ENCODE measurements at places on chromosomes 1 and 21.

GRCh38 chr1:2583331-2583791 lies 3.2 kb upstream of the PRXL2B start:
- no peak for DNase-seq

DNA sequence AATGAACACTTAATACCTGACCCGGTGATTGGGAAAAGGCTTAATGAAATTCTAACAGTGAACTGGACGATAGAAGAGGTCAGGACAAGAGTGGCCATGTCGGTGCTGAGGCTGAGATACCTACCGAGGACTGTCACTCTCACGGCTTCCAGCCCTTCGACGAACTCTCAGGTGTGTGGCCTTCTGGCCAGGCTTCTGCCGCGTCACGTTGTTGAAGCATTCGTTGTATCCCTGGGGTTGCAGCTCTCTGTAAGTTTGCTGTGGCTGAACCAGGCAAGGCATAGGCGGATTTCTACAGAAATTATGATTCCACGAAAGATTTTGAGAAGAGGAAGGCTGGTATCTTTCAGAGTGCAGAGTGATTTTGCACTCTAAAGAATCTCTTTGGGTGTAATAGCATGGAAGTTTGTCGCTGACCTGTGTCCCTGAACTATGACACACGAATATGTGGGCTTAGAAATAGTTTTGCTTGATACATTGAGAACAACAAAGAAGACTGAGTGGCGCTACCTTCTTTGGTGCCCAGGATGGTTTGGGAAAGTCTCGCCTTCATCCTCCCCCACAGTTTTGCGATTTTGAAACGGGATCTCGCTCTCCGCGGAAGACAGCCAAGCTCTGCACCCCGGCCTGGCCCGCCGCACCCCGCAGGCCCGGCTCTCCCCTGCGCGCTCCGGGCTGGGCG lies 403 bp upstream of the EPHX4 start:
- DNase-seq, result no peak

DNA sequence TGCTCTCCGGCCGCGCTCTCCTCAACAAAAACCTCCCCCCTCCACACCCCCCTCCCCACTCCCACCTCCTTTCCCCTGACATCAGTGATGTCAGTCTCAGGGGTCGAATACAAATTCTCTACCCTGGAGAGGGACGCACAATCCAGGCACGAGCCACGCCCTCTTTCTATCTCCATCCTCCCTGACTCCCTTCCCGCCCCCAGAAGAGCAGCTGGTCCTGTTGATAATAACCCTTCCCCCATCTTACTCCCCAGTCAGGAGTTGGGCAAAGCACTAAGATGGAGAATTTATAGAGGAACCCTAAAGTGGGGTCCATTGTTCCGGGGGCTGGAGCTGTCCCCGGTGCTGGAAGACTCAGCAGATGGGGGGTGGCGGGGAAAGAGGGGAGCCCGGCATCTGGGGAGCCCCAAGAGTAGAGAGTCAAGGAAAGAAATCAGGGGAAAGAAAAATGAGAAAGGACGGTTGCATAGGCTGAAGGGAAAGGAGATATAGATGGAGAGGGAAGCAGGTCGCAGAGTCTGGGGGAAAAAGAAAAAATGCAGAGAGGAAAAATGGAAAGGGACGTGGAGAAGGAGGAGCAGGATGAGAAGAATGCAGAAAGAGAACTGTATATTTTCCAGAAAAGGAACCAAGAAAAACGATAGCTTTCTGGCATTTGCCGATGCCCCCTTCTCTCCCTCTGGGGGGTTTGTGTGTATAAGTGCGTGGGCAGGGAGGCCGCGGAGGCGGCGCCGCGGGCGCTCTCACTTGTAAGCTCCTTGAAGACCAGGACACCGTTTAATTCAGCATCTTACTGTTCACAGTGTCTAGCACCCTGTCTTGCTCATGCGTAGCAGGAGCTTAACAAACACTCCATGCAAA lies at the start of gene CELF3:
Gene CELF3 (minus strand): TSS at position 33 of the 861 bp plus-strand sequence. CDS start 783 bp downstream, outside the sequence.
- no peak for DNase-seq

GRCh38 chr1:201531551-201532425 lies 7.1 kb upstream of the NAV1 start:
- DNase-seq, result no peak

DNA sequence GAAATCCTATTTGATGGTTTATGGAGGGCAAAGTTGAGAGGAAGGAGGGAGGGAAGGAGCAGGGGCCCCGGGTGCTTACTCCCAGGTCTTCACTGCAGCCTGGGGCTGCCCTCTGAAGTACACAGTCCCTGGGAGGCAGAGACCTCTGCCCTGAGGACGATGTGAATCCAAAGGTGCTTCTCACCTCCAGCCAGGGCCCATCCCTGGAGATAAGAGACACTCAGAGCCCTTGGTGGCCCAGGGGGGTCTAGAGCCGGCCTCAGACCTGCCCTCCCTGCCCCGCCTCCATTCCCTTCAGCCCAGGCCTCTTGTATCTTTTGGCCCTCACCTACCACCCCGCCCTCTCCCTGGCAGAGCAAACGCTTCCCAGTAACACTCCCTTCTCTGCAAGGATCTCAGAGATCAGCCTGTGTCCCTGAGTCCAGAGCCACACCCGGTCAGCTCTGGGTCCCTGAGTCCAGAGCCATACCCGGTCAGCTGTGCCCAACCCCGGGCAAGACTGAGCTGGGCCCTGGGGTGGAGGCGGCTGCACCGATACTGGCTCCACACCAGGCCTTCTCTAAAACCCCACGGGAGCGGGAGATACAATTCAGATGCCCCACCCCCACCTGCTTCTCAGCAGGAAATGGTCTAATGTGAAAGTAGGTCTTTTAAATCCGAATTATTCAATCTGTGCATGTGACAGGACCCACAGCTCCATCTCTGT lies 3.6 kb upstream of the GNB1 start:
- no peak for DNase-seq

DNA sequence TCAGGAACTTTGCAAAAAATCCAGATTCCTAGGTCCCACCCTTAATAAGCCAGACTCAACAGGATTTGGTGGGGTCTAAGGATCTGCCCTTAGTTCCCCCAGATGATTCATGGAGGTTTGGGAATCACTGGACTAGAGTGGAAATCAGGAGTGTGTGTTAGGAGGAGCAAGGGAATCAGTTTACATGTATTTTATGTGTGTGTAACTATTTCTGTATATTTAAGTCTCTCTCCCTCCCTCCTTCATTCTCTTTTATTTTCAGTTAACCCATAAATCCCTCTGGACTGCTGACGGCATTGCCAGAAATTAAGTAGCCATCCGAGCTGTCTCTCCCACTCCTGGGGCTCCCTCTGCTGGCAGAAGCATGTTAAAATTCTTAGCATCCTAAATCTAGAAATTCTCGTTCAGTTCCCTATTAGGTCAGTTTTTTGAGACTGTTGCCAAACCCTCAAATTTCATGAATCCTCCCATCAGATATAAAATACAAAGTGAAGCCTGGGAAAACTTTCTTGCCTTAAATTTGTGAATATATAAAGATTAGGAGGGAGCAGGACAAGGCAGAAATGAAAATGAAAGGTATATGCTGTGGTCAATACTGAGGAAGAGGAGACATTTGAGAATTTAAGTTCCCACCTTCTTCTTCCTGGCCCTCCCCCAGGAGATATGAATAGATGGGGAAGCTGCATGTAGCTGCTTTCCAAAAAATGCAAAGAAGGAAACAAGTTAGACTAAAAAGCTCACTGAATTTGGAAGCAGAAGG lies 11.7 kb upstream of the HSD11B1 start:
- DNase-seq, result peak; percentile 46

- DNase-seq, result no peak
Measured at GRCh38 chr1:51535006-51535592, 16.0 kb upstream of the EPS15 start.

DNA sequence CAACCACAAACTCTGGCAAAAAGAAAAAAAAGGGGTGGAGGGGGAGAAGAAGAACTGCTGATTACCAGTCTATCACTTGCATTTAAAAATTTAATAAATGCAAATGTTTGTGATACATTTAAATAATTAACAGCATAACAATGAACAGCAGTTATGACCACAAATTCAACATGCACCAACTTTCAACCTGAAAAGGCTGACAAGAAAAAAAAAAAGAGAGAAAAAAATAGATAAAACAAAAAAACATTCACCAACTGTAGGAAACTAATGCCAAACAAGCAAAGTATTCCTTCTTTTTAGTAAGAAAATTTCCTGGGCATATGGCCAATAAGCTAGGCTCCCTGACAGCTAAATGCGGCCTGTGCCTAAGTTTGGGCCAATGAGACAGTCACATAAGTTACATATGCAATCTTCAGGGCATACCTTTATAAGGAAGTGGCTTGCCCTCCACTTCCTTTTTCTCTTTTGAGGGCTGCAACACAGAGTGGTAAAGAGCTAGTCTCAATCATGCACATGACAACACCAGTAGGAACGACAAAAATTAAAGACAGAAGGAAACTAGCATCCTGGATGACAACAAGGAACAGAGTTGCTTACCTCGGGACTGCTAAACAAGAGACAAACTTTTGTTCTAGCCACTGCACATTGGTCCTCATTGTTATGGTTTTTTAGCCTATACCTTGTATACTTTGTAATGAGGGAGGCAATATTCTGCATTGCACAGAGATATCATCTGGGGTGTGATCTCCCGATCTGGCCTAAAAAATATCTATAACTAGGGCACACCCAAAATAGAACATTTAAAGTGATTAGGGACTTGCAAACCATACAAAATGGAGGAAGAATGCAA lies 24.2 kb upstream of the PHTF1 start:
- DNase-seq, result peak; percentile 26

DNA sequence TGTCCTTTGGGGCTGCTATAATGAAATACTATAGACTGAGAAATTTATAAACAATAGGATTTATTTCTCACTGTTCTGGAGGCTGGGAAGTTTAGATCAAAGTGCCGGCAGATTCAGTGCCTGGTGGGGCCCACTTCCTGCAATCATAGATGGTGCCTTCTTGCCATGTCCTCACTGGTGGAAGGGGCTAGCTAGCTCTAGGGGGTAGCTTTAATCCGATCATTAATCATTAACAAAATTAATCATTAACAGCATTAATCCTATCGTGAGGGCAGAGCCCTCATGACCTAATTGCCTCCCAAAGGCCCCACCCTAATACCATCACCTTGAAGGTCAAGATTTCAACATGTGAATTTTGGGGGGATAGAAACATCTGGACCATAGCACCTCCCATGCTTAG lies 124.3 kb downstream of the TRABD2B start:
- DNase-seq, result no peak

DNA sequence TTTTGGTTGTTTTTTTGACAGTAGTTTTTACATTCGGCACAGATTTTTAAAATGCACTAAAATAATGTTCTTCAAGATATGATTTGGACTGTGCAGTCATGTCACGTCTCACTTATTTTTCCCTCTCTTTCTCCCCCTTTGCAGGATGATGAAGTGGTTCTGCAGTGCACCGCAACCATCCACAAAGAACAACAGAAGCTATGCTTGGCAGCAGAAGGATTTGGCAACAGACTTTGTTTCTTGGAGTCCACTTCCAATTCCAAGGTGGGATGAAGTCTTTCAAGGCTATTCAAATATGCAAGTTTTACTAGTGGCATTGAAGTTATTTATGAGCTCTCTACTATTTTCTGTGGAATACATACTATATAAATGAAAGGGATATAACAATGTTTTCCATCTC lies 228.4 kb downstream of the RYR2 start:
- no peak for DNase-seq

DNA sequence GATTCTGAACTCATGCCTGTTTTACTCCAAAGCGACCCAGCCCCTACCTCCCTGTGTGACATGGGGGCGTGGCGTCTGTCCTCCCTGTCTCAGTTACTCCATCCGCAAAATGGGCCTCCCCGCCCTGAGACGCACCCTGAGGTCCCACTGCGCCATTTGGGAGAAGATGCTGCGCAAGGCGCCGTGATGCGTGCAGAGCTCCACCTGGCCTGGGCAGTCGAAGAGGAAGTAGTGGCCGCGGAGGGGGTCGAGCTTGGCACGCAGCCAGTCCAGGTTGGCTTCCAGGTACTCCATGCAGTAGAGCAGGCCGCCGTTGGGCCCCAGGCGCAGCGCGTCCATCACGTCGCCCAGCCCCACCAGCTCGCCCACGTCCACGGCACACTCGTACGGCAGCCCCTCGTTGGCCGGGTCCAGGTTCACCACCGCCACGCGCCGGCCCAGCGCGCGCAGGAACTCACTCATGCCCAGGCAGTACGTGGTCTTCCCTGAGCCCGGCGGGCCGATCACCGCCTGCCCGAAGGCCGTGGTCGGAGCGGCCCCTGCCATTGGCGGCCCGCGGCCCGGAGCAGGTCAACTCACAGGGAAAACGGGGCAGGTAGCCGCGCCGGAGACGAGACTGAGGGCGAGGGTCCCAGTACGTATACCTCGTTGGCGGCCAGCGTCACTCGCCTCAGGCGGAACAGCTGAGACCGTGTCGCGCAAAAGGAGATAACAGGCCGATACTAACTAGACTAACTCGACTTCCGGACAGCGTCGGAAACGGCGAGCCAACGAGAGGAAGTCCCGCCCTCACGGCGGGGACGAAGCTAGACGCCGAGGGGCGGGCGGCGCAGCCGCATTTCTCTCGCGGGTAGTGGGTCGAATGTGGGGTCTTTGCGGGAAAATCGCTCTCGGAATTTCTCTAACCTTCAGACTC lies at the start of gene GPN2:
Gene GPN2 (minus strand): TSS at position 733 of the 916 bp plus-strand sequence. CDS start 187 bp downstream, at position 546.
- DNase-seq, result peak; percentile 65

GRCh38 chr1:187566354-187566753 lies 737.6 kb downstream of the PLA2G4A start:
- DNase-seq, result no peak

GRCh38 chr1:23578311-23578996 lies 19.2 kb upstream of the ID3 start:
- no peak for DNase-seq

DNA sequence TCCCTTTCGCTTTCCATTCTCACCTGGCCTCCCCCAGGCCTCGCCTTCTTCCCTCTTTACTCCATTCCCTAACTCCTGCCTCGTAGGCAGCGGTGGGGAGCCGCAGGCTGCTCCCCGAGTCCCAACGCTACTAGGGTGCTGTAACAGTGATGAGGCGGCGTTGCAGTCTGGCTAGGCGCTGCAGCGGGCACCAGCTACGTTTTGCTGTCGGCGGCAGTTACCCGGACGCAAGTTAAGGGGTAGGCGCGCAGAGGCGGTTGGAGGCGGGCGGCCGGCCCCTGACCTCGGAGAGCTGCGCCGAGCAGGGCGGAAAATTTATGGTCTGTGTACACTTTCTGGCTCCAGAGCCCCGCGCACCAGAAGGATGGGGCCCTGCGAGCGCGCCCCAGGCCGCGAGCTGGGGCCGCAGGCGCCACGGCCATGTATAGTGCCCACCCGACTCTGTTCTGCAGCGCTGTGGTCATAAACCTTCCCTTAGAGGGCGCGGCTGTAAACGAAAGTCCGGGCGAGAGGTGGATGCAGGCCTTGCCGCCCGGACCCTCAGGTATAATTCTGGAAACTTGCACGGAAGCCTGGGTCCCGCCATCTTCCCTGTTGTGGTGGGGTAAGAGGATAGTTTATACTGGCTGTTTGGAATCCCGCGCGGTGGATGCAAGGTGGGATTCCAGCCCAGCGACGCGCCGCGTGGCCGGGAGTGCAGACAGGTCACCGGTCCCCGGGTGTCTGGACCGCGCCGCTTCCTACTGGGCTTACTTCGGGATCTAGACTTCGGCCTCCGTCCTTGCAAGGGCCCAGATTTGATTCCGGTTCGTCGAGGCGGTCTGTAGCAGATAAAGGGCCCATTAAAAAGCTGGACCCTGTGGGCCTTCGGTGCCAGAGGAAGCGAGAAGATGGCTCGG lies 15.0 kb downstream of the HLX start:
- DNase-seq, result no peak

- DNase-seq, result no peak
Measured at GRCh38 chr1:30410153-30410851, 313.1 kb downstream of the MATN1 start.

GRCh38 chr21:16176570-16176969 lies 446.8 kb downstream of the USP25 start:
- DNase-seq, result no peak
